ENCODE measurements at places on chromosomes 6 and 20. TPM values are rescaled to one million over a fixed set of nuclear protein-coding genes. Genes with fewer than 3 reads are reported as not detected.

GRCh38 chr20:10510216-10510615, 75.1 kb downstream of the SLX4IP start:
- no peak for DNase-seq

DNA sequence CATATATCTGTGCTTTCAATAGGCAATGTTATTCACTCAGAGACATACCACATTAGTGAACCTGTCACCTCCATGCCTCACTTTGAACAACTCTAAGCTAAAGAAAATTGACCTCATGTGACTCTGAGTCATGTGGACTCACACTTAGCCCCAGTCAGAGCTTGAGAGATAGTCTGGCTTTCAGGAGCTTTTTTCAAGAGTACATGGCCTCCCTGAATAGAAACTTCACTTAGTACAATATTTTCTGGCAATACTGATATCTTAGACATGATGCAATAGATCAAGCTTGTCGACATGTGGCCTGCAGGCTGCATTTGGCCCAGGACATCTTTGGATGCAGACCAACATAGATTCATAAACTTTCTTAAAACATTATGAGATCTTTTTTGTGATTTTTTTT, 8.5 kb downstream of the SPTLC3 start:
- no peak for DNase-seq

DNA sequence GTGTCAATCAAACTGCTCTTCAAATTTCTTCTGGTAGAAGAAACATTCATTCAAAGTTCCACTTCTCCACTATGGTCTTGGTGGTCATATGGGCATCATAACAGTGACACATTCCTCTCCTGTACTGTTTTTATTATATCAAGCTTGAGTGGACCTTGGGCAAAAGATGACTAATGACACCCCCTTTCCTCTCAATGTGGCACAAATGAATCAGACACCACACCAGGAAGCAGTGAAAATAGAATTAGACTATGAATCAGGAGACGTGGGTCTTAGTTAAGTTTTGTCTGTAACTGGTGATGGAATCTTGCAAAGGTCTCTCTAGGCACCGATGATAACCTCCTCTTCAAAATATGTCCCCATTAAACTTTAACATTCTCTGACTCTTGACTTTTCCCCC, 9.0 kb upstream of the NRSN1 start:
- no peak for DNase-seq

GRCh38 chr6:118993803-118994251, 58.9 kb upstream of the MCM9 start:
- DNase-seq: no peak

DNA sequence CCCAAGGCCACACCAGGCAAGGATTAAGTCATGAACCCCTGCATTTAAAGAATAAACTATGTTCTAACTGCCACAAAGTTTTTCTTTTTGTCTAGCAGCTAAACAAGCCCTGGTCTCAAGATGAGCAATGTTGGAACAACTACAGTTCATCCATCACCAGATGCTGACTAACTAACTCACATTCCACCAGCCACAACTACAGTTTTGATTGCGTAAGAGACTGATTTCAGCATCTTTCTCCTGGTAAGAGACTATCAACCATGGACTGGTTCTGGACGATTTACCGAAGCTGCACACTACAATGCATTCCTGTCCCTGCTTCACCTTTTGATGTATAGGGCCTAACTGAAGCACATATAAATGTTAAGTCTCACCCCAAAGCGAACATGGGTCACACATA, 43.0 kb downstream of the F13A1 start:
- DNase-seq: no peak

LY6G6D gene
- not detected for total RNA-seq

PDYN gene
- not detected for total RNA-seq

ULBP2 gene
- 8.3 TPM for total RNA-seq

DNA sequence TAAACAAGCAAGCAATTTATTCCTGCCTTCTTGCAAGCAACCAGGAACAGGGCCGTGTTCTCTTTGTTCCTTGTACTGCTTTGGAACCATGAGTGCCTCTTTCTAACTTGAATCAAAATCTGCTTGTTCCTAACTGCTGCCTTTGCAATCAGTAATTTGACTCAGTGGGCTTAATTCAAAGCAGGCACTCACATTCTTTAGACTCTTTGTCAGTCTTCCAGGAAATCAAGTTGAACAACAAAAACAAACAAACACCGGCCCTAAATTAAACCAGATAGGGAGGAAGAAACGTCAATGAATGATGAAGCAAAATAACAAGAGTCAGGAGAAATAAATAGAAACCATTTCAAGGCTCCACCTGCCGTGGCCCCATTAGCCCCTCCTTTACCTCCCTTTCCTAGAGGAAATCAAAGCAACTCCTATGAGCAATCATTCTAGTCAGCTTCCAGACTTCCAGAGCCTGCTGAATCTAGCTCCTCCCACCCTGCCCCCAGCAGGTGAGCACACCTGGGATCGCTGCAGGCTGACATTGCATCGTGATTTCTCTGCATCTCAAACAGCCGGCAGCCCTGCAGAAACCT, 582.2 kb upstream of the FLRT3 start:
- peak; percentile 69 for DNase-seq

DNA sequence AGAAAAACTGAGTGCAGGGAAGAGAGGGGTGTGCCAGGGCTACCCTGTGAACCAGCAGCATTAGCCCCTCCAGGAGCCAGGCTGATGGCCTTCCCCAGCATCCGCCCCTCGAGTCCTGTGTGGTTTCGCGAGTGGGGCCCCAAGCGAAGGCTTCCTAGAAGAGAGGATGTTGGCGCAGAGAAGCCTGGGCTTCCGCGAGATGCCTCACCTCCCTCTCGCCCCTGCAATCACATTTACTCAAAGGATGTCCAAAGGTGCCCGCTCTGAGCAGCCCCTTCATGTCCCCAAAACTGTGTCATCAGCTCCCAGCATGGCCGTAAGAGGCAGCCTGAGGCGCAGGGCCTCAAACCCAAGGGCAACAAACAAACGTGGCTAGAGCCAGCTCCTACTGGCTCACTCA, 111.7 kb downstream of the PREX1 start:
- no peak for DNase-seq

CLPSL2 gene
- not detected for total RNA-seq

DNA sequence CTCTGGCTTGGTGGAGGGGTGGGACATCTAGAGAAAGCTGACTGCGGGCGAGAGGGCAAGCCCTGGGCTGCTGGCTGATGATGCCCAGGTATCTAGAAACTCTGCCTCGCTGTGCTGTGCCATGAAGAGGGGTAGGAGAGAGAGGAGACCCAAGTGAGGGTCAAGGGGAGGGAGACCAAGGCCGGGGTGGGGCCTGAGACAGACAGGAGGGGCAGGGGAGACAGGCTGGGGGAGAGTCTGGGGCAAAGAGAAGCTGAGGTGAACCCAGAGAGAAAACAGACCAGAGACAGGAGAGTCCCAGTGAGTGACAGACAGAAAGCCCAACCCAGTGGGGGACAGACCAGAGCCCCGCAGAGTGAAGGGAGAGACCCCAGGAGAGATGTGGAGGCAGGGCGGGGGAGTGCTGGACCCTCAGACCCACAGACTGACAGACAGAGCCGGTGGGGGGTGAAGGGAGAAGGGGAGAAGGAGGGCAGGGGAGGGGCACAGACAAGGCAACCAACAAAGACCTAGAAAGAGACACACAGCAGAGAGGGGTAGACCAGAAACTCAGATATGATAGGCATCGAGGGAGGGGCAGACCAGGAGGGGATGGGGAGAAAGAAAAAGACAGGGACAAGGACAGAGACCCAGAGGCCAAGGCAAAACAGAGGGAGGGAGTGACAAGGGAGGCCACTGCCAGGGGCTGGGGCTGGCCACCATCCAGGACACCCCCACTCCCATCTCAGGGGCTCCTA, 5.9 kb downstream of the TEAD3 start:
- no peak for DNase-seq

TMEM151B gene
- total RNA-seq: under 0.01 TPM

TBXT gene
- not detected for total RNA-seq

DNA sequence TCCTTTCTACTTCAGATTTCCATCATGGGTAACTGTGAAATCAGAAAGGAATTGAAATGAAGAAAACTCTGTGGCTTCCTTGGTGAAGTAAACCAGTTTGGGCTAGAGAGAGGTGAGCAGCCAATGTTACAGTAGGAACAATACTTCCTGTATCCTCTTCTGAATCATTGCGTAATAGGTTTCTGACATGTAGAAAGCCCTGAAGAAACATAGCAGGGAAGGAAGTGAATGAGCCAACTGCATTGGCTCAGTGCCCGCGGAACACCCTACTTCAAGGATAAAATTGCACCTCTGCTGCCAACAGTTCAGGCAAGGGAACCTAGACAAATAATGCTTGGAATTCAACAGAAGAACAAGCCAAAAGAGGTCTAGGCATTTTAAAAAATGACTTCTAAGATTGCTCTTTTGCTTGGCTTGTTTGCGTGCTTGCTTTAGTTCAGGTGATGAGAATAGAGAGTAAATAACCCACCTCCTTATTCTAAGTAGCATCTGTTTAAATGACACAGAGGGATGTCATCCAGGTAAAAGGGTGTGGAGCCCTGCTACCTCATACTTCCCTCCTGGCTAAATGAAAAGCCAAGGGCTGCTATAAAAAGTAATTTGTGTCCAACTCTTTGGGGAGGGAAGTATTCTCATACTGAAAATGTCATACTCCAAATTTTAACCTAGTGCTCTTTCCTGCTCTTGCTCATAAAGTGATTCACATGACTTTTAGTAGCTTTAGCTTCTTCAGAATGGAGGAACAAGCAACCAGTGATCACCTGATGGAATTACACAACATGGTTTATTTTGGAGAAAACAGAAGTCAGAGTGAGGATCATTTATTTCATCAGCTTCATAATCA, 30.0 kb upstream of the AKIRIN2 start:
- DNase-seq: peak; percentile 99

GHRH gene
- not detected for total RNA-seq

GRCh38 chr6:128641703-128642102, 121.3 kb upstream of the PTPRK start:
- DNase-seq: no peak

DNA sequence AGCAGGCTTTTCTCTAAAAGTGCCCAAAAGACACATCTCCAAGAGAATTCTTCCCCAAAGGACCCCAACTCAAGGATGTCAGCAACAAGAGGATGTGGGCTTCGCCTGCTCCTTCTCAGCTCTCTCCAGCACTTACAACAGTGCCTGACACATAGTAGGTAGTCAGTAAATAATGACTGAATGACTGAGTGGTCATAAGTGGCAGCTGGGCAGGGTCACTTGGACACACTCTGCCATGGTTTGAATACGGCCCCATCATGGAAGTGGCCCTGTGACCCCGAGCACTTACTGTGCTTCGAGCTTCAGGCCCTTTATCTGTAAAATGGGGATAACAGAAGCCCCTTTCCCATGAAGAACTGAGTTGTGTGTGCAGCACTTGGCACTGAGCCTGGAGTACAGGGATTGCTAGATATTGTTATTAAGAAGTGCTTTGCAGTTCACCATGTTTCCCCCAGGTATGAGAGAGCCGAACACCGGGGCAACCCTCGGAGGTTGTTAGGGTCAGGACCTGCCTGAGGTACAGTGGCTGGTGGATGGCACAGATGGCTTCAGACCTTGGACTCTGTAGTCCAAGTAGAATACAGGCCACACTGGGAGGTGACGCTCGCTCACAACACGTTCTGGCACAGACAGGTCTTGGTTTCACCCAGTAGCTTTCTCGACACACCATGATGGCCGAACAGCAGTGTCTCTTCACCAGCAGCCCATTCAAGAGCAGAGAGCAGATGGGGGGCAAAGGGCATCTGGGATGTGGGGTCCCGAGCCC, 56.0 kb downstream of the NOL4L start:
- DNase-seq: no peak

DNA sequence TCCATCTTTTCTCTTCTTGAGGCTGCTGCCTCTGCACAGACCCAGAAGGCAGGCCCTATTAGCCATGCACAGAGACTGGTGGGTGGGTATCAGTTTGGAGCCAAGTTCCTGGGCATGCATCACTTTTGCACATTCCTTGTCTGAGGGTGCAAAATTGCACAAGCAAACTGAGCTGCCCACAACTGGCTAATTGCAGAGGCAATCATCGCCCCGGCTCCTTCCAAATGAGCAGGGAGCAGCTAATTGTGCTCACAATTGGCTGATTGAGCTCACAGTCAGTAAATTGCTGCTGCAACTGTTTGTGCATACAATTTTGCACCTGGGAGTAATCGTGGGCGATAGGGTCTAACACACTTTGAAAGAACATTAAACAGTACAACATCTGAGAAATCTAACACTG, 511.4 kb downstream of the DHX35 start:
- no peak for DNase-seq

DNA sequence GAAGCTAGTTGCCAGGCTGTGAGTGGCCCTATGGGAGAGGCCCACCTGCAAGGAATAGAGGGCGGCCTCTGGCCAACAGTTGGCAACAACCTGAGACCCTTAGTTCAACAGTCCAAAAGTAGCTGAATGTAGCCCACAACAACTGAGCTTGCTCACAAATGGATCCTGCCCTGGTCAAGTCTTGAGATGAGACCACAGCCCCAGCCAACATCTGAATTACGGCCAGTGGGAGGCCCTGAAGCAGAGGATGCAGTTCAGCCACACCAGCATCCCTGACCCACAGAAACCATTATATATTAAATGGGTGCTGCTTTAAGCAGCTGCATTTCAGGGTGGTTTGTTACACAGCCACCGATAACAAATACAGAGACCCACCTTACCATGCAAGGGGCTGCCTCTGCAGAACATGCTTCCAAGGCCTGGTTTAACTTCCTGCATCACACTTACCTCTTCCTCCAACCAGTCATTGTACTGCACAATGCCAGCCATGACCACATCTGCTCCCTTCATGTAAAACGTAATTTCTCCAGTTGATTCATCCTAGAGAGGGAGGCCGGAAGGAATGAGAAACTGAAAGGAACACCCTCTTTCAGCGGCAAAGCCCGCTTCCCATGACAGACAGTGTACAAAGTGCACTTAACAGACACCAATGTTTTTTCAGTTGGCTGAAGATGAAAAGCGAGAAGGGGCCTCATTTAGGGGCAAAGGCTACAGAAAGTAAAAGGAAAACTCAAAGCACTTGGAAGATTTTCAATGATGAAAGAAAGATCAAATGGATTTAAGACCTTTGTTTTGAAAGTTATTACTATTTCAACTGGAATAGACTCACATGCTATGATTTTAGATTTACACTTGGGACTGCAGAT, 86.2 kb upstream of the NFATC2 start:
- no peak for DNase-seq

DNA sequence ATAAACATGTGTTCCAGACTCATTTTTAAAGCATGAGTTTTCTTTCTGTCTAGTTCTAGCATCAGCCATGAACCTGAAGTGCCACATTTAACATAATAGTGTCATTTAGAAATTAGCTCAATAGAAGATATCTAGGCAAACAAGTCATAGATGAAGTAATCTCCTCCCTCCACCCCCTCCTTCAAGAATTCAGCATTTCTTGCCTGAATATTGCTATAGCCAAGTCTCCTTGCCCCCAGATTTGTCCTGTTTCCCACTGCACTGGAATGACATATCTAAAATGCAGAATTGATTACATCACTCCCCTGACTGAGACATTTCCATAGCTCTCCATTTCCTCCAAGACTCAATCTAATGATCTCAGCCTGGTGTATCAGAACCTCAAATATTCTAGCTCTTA, 134.9 kb upstream of the BACH2 start:
- peak; percentile 30 for DNase-seq

GRCh38 chr6:54003316-54003715, 107.9 kb upstream of the MLIP start:
- DNase-seq: no peak

GRCh38 chr20:47019121-47019824, 124.6 kb downstream of the EYA2 start:
- DNase-seq: no peak
